Prostate gland (tissue), 2 donors: ENCODE measurements at places on chromosomes 2 and 18. TPM values are rescaled to one million over a fixed set of nuclear protein-coding genes. Genes with fewer than 3 reads are reported as not detected.

DUSP19 gene
- 2.5 TPM for total RNA-seq

PMS1 gene
- total RNA-seq = 22.3 TPM

DBI gene
- total RNA-seq = 324 TPM

POLE4 gene
- 17.2 TPM for total RNA-seq

GRCh38 chr18:10229458-10229857, 225.0 kb upstream of the APCDD1 start:
- no peak for DNase-seq

DNA sequence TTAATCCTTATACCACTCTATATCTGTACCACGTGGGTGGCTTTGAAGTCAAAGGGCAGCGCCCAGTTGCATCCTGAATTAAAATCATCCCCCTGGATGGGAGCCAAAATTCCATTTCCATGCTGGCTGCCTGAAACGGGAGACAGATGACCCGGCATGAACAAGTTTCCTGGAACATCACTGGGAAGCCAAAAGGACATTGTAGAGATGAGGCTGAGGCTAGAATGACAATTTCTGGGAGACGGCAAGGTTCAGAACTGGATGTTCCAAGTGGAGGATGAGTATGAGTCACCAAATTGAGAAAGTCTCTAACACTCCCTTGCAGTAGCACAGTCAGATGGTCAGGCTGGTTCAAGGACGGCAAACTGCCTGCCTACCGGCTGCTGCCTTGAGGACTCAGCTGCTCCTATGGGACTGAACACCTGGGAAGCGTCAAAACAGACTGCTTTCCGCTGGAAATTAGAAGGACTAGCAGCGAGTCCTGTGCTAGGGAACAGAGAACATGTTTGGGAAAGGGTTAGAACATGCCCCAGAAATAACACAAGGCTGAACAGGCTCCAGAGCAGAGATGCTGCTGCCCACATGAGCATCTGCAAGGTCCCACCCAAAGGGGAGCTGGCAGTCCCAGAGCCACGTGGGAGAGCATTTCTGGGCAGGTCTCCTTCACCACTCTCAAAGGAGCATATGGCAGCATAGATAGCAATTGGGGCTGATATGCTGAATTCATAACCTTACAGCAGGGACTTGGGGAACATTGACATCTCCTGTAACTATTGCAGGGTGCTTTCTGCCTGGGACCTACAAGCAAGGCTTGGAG, 32.0 kb downstream of the YPEL5 start:
- no peak for DNase-seq

DNA sequence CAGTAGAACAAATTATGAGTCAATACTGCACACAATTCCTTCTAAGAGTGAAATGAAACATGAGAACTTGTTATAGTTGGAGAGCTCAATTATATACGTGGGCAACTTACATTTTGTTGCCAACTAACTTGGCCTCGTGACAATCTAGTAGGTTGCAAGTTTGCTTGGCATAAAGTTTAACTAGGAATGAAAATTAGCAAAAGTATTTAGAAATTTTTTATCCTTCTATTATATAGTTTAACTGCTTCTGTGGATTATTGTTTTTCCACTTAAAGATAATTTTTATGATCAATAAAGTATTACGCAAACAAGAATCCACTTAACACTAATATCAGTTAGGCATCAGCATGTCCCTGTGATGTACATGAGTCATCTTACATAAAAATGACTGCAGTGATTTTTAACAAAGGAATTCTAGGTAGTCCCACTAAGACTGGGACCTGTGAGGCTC, 41.1 kb downstream of the FAM124B start:
- DNase-seq = no peak

- no peak for DNase-seq
These were observed 1250.1 kb upstream of the GYPC start for GRCh38 chr2:125405816-125406215.

DNA sequence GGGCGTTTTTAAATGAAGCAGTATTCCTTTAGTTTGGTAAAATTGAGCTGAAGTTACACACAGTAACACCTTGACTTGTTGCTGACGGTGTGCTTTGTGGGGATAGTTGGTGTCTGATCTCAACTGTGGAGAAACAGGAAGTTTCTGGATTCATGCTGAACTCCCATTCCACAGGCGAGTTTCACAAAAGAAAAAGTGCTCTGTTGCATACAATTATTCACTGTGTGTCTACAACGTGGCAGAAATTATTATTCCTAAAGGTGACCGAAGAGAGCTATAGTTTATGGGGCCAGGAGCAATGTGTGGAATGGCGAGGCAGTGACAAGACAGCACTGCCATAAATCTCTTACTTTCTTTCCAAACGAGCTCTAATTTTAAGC, 463 bp upstream of the CABYR start:
- DNase-seq = no peak

DNA sequence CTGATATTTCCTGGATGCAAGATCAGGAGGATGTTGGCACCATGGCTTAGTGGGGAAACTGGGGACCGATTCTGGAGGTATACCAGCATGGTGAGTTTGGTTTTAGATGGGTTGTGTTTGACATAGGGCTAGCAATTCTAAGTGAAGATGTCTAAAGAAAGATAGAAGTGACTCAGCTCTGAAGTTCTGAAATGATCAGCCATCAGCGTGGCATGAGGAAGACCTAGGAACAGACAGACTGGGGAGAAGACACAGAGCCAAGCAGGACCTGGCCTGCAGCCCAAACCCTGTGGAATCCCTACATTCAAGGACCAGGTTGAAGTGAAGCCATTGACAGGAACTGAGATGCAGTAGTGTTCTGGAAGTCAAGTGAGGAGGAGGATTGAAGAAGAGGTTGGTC, 39.8 kb downstream of the HRH4 start:
- DNase-seq = no peak

- no peak for DNase-seq
These were observed 140.1 kb upstream of the B3GNT2 start for GRCh38 chr2:62055724-62056336.

DNA sequence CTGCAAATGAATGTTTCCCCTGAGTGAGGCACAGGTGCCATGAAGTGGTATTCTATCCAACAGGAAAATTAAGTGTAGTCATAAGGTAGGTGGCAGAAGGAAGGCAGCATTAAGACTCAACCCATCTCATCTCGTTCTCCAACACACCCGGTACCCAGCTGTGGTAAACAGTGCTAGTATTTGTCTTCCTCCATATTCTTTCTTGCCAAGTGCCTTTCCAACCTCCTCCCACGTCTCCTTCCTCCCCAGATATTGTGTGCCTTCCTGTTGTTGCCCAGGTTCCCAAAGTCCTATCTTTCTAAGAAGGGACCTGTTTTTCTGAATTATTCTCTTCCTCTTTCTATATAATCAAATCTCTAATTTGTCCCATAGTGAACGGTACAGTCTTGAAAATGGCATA, 83.5 kb downstream of the CRIM1 start:
- DNase-seq = no peak
